PC-9 (cell line): ENCODE measurements at places on chromosomes 4 and X. TPM values are rescaled to one million over a fixed set of nuclear protein-coding genes. Genes with fewer than 3 reads are reported as not detected.

PPEF1 gene
- total RNA-seq, result not detected in 2 replicates

SPARCL1 gene
- not detected in 2 replicates for total RNA-seq

APLN gene
- total RNA-seq, result 0.13 TPM in 2 replicates

BMPR1B gene
- 1.1 and 3.2 TPM in 2 replicates for total RNA-seq

GAGE1 gene
- total RNA-seq, result not detected in 2 replicates
